Thyroid gland (tissue), 4 donors: ENCODE measurements at places on chromosomes 3 and 15.
A peak's percentile ranks its signal among the peaks of the same experiment; 100 is the strongest.

- DNase-seq: no peak
These were observed 684 bp downstream of the RPL4 start for GRCh38 chr15:66503780-66504562.

GRCh38 chr3:160473978-160474377, 24.4 kb upstream of the TRIM59 start:
- DNase-seq: no peak

- DNase-seq: no peak
These were observed 248.6 kb downstream of the RPLP1 start for GRCh38 chr15:69701198-69701597.

- DNase-seq: peak; percentile 71
These were observed at the start of gene EFHB for GRCh38 chr3:19934098-19934566. Gene EFHB, minus strand, starts transcription at chr3:19934217. Its CDS starts 199 bp downstream, at chr3:19934018.

GRCh38 chr15:40525855-40526254, 39.0 kb downstream of the CCDC32 start:
- no peak for DNase-seq

GRCh38 chr15:69742361-69742760, 289.7 kb downstream of the RPLP1 start:
- DNase-seq: no peak

DNA sequence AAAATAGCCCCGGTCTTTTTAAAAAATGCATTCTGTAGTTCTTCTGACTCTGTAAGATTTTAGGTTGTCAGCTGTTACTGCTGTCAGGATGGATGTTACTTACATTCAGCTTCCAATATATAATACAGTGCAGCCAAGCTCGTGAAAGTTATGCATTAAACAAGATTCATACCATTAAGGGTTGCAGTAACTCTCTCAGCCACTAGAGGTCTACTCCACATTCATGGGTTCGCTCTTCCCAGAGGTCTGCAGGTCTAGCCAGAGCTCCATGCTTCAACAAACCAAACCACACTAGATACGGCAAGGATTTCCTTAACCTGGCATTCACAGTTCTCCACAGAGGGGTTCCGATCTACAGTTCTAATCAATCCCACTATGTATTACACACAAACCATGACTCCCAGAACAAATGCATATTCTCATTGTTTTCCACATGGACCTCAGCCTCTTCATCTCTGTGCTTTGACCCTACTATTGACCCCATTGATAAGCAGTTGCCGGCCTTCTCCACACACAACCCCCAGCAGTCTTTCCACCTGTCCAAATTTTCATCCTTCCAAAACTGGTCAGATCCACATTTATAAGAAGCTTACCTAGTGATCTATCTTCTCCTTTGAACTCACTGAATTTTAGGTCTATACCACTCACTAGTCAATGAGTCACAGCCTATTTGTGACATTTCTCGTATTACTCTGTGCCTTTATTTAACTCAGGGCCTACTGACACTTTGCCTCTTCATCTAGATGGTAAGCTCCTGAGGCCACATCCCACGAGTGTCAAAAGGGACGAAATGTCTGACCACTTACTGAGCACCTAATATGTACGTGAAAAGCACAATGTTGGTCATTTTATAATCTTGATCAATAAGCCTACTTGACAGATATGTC, 33.7 kb downstream of the RORA start:
- no peak for DNase-seq

DNA sequence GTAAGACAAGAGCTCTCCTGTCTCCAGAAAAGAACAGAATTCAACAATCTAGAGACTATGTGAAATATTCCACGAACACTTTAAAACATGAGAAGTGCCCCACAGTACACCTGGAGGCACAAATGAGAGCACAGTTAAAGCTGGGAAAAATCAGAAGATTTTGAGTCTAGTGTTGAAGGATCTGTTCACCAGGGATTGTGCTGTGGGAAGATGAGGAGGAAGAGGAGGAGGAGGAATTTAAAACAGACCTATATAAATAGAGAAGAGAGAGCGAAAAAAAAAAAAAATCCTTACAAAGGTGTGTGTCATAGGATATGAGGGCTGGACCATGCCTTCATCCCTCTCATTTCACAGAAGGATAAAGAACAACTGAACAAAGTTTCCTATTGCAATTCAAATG, 361.0 kb upstream of the SEMA6D start:
- no peak for DNase-seq
